Lung microvascular endothelial cell (primary cell): ENCODE measurements at places on chromosomes 16 and 17. TPM values are rescaled to one million over a fixed set of nuclear protein-coding genes. Genes with fewer than 3 reads are reported as not detected.

- no peak for DNase-seq
Measured at GRCh38 chr17:11582217-11582616, 16.1 kb upstream of the DNAH9 start.

- no peak for DNase-seq
Measured at GRCh38 chr17:19534562-19535149, 1.0 kb downstream of the SLC47A1 start.

GRCh38 chr17:58060596-58061191 is 22.5 kb upstream of the DYNLL2 start:
- peak; percentile 82 for DNase-seq

- no peak for DNase-seq
Measured at GRCh38 chr17:70787721-70788300, 618.5 kb downstream of the KCNJ2 start.

DNA sequence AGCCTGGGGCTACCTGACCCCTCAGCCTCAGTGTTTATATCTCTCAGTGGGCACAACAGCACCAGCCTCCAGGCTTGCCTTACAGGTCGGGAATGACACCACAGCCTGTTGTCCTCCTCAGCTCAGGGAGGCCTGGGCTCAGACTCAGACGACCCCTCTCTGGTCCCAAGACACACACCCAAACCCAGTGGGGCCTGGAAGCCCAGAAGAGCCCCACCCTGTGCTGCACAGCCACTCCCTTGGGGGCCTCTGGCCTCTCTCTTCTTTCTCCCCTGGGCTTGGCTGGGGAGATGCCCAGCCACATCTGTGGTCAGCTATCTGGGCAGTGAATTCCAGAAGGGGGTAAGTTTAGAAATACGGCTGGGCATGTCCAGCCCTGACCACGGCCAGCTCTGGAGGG is 2.4 kb downstream of the NATD1 start:
- DNase-seq, result no peak

- no peak for DNase-seq
Measured at GRCh38 chr16:71247478-71247877, 17.0 kb upstream of the HYDIN start.

GRCh38 chr17:72119873-72120641 is 763 bp upstream of the SOX9 start:
- no peak for DNase-seq

DNA sequence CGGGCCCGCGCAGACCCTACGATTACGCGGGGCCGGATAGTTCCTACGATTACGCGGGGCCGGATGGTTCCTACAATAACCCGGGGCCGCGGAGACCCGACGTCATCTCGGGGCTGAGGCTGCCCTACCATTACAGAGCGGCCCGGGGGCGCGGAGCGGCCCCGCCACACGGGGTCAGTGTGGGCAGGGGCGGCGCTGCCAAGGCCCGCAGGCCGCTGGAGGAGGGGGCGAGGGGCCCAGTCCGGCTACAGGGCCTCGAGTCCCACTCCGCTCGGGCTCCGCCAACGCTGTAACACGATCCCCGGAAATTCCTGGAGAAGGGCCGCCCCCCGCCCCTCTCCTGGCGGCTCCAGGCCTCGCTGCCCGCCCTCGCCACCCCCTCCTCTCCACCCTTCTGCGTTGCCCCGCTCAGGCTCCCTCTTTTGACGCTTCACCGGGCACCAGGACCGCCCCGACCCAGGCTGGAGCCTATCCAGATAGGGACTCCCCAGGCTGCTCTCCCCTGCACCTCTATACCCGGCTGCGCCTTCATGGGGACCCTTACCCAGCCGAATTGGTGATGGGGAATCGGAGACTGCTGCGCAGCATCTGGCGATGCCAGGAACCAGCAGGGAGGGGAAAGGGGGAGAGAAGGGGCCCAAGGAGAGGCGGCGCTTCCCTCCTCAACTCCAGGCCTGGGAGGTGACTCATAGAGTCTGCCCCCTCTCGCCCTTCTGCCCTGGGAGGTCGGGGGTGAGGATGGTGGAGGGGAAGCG is at the start of gene RAB34:
Gene RAB34, minus strand, starts transcription at position 291 of the 755 bp plus-strand sequence. CDS start 602 bp downstream, outside the sequence.
- DNase-seq, result peak; percentile 49

DNA sequence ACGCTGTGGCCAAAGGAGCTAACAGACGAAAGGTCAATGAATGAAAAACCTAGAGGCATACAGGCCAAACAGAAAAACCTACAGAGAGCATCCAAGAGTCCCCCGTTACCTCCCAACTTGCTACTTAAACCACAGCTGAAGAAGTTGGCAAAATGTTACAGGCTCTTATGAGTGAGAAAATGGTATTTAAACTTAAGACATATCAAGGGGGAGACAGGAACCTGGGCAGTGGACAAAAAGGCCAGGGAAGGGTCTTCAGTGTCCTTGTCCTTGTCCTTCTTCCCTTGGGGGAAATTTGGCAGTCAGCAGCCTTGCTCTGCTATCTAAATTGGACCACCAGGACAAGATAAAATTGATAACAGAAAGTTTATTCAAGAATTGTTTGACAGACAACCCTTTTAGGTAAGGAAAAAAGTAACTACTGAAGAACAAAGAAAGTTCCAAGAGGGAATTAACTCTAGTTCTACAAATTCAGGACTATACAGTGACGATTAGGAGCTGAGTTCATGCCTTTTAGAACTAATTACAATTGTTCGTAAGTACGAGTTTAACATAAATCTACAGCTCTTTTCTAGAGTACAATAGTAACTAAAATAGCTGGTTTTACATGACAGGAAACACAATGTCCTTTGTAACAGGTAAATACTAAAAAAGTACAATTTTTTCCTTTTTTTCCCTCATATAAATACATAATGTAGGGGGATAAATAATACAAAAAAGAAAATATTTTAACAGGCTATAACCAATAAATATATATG is 3.8 kb upstream of the HOXB2 start:
- no peak for DNase-seq

DNA sequence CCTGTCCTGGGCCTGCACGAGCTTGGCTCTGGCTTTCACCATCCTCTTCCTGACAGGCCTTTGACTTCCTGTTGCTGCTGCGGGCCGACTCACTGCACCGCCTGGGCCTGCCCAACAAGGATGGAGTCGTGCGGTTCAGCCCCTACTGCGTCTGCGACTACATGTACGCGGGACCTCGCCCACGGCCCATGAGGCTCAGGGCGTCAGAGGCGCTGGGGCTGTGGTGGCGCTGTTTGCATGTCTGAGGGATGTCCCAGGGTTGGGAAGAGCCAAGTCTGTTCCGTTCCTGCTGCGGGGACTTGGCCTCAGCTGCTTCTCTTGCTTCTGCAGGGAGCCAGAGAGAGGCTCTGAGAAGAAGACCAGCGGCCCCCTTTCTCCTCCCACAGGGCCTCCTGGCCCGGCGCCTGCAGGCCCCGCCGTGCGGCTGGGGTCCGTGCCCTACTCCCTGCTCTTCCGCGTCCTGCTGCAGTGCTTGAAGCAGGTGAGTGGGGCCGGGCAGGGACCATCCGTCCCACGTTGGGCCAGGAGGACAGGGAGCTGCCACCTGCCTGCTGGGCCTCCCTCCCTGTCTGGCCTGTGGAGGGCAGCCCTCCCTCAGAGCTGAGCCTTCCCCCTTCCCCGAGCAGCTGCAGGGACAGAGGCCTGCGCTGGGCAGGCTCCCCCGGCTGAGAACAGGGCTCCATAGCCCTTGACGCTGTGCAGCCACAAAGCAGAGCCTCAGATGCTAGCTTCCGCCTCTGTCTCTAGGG is 23.8 kb downstream of the TSC2 start:
- DNase-seq, result peak; percentile 49

DNA sequence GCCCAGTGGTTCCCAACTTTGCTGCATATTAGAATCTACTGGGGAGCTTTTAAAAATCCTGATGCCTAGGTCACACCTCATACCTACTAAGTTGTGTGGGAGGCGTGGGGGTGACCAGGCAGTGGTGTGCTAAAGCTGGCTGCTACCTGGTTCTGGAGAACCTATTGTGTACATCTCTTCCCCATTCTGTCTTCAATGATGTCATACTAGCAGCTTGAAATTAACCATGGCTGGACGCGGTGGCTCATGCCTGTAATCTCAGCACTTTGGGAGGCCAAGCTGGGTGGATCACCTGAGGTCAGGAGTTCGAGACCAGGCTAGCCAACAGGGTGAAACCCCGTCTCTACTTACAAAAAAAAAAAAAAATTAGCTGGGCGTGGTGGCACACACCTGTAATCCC is 11.3 kb upstream of the NLK start:
- DNase-seq, result no peak

DNA sequence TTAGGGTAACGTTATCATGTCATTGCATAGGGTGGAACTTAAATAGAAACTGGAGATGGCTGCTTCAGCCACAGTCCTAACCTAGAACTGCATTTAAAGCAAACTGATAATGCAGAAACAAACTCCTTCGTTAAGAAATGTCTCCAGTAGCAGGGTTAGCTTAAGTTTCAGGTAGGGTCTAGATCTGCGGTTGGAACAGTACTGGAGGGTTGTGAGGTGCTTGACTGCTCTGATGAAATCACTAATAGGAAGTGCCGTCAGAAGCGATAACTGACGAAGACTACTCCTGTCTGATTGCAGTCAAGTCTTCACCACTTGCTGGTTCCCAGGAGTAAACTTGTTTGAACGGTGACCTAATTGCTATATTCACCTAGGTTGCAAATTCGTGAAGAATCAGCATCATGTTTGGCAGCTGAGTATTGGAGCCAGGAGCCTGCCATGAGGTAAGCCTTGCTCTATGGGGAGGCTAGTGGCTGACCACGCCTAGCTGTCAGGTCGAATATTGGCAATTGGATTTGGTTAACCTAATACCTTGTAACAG is 24.5 kb downstream of the TRPV2 start:
- DNase-seq, result peak; percentile 47

DNA sequence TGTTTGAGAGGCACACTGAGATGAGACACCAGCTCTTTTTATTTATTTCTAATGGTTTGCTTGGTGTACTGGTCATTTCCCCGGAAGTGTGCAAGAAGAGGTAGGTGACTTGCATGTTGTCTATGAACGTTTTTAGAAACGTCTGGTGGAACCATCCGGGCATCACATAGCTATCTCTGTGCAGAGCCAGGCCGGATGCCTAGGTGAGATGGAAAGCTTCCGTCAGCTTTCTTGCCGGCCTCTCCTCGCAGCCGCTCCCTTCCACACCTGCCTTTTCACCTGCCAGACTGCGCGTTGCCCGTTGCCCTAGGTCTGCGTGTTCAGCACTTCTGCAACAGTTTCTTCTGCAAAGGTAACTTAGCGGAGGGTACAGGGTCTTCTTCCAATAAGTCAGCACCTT is 416.0 kb downstream of the WWOX start:
- DNase-seq, result no peak

DNA sequence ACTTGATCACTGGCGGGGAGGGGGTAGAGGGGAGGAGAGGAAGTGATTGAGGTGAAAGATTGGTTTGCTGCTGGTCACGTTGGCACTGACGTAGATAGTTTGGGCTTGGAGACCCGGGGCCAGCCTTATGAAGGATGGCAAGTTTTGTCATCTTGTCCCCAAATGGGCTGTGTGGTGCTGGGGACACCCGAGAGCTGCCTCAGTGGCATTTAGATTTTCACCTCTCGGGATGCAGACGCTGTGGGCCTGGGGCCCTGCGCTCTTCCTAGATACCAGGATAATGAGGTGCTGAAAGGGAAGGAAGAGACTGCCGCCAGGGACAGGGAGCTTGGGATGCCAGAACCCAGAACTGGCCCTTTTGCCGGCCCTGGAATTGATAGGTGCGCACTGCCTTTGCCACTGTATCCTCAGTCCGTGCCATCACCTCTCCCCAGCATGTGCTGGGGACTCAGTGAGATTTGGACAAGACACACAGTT is 1.4 kb upstream of the SOCS3 start:
- DNase-seq, result no peak

GRCh38 chr16:19138601-19139000 is 24.8 kb downstream of the ITPRIPL2 start:
- DNase-seq, result peak; percentile 94

GRCh38 chr17:61009663-61010062 is 332.0 kb downstream of the BCAS3 start:
- peak; percentile 17 for DNase-seq

- no peak for DNase-seq
Measured at GRCh38 chr17:39745335-39746144, 7.8 kb downstream of the GRB7 start.

DNA sequence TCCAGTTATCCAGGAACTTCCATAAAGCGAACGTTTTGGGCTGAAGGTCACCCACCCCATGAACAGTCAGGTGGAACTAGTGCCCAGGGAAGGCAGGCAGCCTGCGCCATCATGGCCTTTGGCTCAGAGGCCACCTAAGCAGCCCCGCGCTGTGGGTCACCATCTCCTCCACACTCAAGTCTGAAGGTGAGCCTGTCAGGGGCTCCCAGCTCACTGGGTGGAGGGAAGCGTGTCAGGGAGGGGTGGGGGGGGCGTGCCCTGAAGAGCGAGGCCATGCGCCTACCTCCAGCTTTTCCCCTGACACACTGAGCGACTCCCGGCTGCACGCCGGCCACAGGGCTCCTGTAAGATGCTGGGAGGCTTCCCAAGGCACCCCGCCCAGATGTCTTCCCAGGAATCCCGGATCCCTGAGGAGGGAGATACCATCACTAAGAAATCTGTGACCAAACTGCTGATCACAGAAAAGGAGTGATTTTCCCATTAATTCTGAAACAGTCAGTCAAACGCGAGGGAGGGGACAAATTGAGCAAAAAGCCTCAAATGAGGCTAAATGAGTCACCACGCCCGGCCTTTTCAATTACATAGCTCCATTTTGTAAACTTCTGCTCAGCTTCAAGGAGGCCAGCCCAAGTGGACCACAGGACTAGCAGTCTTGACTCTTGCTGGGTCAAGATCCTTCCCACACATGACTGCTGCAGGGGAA is 26.5 kb upstream of the SLC25A19 start:
- DNase-seq, result no peak

- DNase-seq, result no peak
Measured at GRCh38 chr16:68290450-68290849, 20.3 kb downstream of the SLC7A6OS start.

GRCh38 chr16:70759666-70760065 is 41.3 kb downstream of the VAC14 start:
- DNase-seq, result no peak

- DNase-seq, result peak; percentile 60
Measured at GRCh38 chr17:65243838-65244625, 106.9 kb downstream of the RGS9 start.

DNA sequence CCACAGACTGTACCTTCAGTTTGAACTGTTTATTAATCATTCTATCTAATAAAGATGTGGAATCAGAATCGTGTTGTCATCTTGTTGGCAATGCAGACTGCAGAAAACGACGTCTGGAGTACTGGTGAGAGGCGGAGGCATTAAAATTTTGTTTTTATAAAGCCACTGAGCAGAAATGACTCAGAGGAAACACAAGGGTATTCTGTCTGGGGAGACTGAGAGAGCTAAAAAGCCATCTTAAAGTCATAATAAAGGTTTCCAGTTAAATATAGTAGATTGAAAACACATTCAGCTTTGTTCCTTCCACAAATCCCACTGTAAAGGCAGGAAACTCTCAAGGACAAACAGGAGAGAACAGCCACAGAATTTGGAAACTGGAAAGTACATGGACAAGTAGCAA is 74.2 kb downstream of the CPPED1 start:
- no peak for DNase-seq

- no peak for DNase-seq
Measured at GRCh38 chr16:58345574-58346354, 46.5 kb upstream of the GINS3 start.

The HOXB3 gene
- total RNA-seq, result 1.7 and 1.8 TPM in 2 replicates

The CCL16 gene
- total RNA-seq, result under 0.01 TPM in 1 of 2 replicates, not detected in the other

The FOXN1 gene
- not detected in 2 replicates for total RNA-seq

The GDPD3 gene
- total RNA-seq, result 0.22 and 1.4 TPM in 2 replicates

The NEK8 gene
- 1.3 and 1.6 TPM in 2 replicates for total RNA-seq

The HASPIN gene
- 1.6 and 3.3 TPM in 2 replicates for total RNA-seq

The CRISPLD2 gene
- under 0.01 and 0.20 TPM in 2 replicates for total RNA-seq

The ZG16 gene
- total RNA-seq, result not detected in 2 replicates
